ENCODE measurements at places on chromosomes 5 and 9.

GRCh38 chr5:139022528-139022927, 147.4 kb upstream of the LRRTM2 start:
- DNase-seq, result no peak

DNA sequence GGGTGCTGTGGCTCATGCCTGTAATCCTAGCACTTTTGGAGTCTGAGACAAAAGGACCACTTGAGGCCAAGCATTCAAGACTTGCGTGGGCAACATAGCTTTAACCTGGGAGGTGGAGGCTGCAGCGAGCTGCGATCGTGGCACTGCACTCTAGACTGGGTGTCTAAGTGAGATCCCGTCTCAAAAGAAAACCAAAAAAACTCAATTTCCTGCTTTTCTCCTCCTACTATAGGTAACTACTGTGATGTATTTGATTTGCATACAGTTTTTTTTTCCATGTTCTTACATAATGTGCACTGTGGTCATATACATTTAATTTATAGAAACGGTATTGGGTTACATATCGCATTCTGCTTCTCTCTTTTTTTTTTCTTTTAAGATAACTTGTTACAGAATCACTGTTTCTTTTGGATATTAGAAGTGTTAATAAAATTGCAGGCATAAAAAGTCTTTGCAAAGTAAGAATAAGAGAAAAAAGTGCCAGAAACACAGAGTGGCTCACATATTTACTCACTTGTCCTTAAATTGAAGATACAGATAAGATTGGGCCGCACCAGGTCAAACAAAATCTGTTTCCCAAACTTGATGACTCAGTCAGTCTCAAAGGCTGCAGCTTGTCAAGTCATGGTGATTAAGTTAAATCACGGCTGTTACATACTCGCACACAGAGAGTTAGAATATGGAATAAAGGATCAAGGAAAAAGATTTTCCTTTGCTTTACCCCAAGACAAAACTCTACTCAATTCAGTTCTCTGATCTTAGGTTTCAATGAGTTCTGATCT, 2.0 kb upstream of the PTGR1 start:
- no peak for DNase-seq

DNA sequence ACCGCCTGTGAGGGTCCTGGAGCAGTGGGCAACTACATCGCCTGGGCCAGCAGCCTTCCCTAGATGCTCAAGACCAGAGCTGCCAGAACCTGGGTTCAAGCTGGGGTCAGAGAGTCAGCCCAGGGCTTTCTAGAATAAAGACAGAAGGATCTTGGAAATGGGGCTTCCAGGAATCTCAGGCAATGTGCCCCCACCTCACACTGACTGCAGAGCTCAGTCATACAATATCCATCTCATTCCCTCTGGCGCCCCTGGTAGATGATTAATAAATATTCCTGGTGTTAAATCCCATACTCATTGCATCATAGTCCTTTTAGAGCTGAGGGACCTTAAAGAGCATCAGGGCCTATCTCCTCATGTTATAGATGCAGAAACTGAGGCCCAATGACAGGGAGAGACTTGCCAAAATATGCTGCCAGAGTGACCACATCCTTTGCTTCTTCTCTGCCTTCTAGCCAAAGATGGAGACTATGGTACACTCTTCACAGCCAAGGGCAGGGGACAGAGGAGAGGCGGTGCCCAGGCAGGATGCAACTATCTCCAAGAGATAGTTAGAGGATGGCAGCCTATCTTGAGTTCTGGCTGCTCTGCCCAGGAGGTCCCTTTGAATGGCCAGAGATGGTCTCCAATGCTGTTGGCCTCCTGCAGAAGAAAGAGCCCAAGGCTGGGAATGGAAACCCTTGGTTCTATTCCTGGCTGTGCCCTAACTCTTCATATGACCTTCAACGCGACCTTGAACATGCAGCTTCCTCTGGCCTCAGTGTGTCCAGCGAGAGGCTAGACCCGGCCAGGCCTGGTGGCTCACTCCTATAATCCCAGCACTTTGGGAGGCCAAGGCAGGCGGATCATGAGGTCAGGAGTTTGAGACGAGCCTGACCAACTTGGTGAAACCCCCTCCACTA, 36.2 kb upstream of the IL17B start:
- DNase-seq, result no peak

DNA sequence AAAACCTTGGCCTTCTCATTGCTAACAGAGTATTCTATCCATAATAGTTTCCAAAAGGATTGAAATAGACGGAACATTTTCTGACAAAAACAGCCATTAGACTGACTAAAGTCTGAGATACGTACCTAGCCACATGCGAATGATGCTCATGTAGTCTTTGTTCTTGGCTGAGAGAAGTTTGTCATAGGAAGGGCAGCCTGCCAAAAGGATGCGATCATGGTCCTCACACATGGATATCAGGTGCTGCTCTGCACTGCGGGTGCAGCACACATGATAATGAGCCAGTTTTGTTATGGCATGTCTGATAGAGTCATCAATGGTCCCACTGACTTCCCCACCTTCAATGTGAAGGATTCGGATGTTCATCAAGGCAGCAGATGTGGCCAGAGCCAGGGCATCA, 12.3 kb downstream of the GNE start:
- DNase-seq, result no peak

DNA sequence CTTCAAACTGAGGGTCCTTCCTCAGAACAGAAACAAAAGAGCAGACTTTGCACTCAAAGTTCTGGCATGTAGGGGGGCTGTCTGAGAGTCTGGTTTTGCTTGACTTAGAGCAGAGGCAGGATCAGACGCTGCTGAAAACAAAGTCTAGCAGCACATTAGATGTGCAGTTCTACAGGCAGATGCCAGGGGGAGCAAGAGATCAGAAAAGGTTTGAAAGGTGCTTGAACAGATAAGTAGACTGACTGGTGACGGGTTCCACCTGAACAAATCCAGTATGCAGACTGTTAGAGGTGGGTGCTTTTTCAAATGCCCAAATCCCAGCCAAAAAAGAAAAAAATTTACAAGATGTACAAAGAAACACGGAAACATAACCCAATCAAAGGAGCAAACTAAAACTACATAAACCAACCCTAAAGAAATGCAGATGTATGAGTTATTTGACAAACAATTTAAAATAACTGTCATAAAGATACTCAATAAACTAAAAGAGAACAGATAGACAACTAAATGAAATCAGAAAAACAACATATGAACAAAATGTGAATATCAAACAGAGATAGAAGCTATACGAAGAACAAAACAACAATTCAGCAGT, 194.7 kb upstream of the FREM1 start:
- DNase-seq, result peak; percentile 18

DNA sequence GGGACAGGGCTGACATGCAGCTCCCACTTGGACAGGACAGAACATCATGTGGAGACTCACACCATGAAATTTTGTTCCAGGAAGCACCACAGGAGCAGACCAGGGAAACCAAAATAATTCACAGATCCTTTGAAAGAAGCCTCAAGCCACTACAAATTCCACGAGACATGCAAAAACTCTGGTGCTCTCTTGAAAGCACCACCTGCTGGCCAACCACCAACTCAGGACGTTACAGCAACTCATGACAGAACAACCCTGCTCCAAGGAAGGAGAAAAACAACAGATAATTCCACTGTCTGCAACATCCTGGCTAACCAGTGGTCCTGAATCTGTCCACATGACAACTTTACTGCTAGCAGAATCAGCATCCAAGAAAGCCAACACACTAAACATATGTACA, 516.0 kb downstream of the SPATA31D1 start:
- no peak for DNase-seq

DNA sequence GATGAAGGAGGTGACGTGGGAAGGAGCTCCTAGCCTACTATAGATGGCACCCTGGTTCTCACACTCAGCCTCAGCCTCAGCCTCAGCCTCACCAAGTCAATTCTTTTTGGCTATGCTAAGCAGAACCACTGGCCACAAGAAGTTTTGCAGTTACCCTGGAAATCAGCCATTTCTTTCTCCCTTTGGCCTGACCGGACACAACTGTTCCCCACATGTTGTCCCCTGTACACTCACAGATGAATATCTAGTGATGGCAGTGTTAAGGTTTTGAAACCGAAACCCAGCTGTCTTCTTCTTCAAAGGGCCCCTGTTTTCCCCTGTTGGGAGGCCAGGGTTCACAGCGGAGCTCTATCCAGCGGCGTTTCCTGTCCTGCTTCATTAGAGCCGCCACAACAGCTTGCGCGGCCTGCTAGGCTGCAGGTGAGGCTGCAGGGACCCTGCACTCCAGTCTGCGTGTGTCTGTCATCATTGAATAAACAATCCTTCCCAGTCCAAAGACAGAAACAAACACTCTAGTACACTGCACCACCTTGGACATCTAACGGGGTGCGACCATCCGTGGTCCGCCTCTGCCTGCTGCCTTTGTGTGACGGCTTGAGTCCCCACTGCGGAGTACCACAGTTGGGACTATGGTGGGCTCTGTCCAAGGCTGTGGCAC, 250.5 kb downstream of the DENND1A start:
- no peak for DNase-seq

- DNase-seq, result no peak
Observed at GRCh38 chr9:75039801-75040200, 11.7 kb upstream of the CARNMT1 start.

- no peak for DNase-seq
Observed at GRCh38 chr9:35658968-35659220, 802 bp downstream of the CCDC107 start.

DNA sequence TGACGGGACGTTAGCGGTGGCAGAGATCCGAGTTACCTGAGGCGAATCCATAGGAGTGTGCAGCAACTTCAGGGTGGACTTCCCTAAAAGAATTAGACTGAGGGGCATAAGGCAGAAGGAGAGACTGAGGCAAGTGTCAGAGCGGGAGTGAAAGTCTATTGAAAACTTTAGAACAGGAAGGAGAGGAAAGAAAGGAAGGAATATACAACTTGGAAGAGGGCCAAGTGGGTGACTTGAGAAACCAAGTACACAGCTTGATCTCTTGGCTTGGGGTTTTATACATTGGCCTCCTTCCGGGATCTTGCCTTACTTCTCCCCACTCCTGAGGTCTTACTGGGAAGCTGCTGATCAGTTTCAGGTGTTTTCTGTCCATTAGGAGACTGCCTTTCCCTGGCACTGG, 84.9 kb downstream of the SNX18 start:
- DNase-seq, result no peak

- no peak for DNase-seq
Observed at GRCh38 chr9:81848472-81848871, 79.8 kb upstream of the SPATA31D4 start.

- DNase-seq, result no peak
Observed at GRCh38 chr9:104854613-104855012, 73.3 kb downstream of the ABCA1 start.

GRCh38 chr9:128899566-128900322, 17.8 kb downstream of the LRRC8A start:
- no peak for DNase-seq

DNA sequence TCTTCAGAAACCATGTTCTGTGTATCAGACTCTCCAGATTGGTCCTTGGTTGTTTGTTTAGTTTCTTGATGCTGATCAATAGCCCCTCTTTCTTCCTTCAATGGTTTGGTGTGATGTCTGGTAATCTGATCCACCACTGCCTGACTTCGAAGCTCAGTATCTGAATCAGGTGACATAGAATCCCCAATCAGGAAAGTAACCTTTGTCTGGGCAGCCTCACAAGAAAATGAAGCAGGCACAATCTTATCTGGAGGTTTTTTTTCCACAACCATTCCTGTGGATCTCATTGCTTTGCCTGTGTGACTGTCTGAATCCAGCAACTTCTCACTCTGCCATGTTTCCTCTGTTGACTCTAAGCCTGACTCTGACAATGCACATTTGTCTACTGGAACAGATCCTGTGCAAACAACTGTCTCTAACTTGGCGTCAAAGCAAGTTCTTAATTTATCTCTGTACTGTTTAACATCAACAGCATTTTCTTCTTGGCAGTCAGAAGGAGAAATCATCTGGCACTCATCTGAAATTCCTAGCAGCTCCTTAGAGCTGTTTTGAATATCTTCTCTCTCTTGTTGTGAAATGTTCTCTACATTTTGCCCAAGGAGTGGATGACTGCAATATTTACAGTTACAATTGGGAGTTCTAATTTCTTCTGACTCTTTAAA, 37.1 kb upstream of the RAPGEF6 start:
- no peak for DNase-seq

- no peak for DNase-seq
Observed at GRCh38 chr5:30638899-30639298, 554.6 kb upstream of the CDH6 start.

GRCh38 chr9:77981907-77982306, 49.7 kb downstream of the GNAQ start:
- DNase-seq, result no peak

- no peak for DNase-seq
Observed at GRCh38 chr5:53362521-53362941, 117.9 kb upstream of the FST start.

DNA sequence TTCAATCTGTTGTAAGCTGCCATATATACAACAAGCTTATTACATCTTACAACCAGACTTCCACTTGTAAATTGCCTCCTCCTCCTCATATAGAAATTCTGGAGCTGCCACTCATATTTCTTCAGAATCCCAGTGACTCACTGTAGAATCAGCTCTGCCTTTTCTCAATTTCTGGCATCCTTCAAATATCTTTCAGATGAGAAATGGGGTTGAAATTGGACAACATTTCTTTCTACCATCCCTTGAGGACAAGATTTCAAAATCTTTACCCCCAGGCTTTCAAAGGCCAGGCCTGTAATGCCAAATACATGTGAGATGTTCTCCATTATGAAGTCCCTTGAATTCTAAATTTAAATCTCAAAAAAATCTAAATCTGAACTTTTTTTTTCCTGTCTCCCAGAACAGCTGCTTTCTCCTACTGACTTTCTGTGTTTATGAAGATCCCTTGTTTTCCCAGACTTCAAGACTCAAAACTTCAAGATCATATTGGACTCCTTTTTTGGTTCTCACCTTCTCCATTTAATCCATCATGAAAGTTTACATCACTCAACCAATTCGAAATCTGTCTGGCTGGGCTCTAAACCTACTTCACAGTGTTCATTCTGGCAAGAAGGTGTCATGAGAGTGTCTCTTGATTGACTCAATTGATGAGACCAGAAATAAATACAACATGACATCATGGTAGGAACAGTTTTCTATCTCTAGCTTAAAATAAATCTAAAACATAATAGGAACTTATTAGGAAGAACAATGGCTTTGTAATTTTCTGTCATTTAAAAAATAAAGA, 109.8 kb downstream of the HMHB1 start:
- no peak for DNase-seq

DNA sequence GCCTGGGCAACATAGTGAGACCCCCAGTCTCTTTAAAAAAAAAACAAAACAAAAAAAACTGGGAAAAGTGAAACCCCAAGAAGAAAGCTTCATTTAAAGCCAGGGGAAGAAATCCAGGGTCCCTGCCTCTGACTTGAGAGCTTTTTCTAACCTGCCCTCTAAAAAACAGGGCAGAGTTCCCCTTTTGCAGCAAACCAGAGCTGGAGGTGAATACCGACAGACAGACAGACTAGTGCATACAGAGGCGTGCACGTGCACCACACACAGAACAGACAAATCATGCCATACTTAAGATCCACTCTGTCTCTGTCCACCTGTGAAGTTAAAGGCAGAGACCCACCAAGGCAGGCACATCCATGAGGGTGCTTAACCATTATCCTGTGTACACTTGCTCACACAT, 11.7 kb upstream of the AQP3 start:
- DNase-seq, result no peak

Measured in activated CD4-positive, alpha-beta T cell treated with anti-CD3 and anti-CD28 coated beads, Interleukin-2, amount 50 U/mL, for 1 hour (primary cell).